Stimulated activated CD8-positive, alpha-beta memory T cell treated with anti-CD3 and anti-CD28 coated beads, Interleukin-4, amount 100 ng/mL, for 24 hours (primary cell): ENCODE measurements at places on chromosomes 12 and 14.

DNA sequence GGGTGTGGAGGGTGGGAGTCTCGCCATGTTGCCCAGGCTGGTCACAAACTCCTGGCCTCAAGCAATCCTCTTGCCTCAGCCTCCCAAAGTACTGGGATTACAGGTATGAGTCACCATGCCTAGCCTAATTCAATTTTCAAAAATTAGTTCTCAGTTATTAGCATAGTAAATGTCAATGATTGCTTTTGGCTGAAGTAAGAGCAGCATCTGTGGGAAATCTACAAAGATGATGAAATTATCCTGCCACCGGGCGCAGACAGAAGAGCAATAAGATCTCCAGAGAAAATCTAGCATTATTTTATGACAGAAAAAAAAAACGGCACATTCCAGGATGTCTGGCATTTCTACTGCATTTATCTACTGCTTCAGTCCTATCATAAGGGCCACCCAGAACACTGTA, 97.9 kb upstream of the DAAM1 start:
- DNase-seq: no peak

DNA sequence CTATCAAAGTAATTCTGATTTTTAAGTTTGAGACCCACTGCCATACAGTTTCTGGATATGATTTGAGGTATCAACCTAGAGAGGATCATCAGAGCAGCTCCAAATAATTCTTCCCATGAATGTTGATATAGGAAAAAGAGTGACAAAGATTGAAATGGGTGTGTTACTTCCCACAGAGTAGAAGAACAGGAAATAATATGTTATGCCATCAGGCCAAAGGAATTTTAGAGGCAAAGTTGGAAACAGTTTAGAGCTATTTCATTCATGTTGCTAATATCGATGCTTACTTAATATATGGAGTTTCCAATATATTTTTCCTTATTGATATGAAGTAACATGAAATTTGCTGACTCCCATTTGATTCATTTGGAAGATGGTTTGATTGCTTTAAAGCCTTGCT, 8.9 kb upstream of the MSRB3 start:
- DNase-seq: no peak

- no peak for DNase-seq
Measured at GRCh38 chr12:96255077-96255476, 60.9 kb downstream of the ELK3 start.

- no peak for DNase-seq
Measured at GRCh38 chr14:96581902-96582301, 79.7 kb downstream of the PAPOLA start.

DNA sequence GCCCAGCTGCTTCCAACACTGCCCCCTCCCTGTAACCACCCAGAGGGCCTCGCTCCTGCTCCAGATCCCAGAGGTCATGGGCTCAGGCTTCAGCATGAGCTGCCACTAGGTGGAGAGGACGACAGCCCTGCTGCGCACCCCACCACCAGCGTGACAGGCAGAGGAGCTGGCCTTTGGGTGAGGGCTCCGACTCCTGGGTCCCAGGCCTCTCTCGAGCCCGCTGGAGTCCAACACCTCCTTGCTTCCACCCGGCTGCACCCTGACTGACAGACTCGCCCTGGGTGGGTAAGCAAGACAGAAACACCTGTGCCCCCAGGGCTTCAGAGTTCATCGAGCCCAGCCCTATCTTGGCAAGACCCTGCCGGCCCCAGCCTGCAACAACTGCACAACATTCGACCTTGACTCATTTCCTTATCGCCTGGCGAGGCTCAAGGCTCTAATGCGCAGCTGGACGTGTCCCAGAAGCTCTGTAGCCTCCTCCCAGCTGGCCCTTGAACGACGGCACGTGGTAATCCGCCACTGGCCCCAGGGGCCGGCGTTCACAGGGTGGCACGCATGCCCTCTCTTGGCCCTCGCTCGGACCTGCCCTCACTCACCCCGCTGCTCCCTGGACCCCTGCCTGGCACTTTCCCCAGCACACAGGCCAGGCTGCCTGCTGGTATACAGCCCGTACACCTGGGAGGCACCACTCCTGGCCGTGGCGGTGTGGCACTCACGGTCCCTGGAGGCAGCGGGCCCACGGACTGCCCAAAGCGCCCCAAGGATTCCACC, 28.0 kb downstream of the VPS37B start:
- no peak for DNase-seq

DNA sequence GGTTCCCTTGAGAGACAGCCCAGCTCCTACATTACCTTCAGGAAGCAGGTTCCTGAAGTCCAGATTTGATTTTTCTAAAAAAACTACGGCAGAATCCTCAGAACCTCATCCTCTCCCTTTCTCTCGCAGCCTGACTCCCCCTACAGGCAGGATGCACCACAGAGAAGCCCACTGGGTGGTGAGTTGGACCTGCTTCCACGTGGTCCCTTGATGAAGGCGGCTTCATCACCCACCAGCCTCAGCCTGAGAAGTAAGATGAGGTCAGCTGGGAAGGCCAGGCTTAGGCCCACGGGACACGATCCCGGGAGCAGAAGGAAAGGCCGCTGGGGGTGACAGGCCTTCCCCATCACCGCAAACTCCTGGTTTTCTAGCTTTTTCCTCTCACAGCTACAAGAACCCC, 83.0 kb downstream of the ACTN1 start:
- DNase-seq: no peak

DNA sequence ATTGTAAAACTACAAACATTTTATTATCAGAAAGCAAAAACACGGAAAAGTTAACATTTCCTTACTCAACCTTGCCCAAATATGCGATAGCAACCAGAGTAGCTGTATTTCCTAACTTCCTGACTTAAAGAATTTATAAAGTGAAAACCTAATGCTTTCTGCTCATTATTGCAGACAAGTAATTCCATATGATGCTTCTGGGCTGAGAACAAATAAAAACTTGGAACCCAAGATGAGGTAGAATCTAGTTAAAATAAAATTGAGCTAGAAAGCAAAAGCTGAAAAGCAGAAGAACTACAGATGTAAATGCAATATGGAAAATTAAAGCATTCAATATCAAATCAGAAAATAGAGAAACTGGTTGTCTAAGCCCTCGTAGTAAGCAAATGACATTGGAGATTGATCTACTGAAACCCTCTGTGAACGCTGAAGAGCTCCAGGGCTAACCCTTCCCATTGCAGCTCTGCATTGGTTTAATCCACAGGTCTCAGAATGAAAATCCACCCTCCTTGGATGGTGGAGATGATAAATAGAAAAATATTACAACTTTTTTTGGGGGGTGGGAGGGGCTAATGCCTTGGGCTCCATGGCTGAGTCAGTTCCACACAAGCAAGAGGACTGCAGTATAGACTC, 40.7 kb downstream of the CORO1C start:
- no peak for DNase-seq

- no peak for DNase-seq
Measured at GRCh38 chr12:68483592-68484383, 126.9 kb upstream of the RAP1B start.

DNA sequence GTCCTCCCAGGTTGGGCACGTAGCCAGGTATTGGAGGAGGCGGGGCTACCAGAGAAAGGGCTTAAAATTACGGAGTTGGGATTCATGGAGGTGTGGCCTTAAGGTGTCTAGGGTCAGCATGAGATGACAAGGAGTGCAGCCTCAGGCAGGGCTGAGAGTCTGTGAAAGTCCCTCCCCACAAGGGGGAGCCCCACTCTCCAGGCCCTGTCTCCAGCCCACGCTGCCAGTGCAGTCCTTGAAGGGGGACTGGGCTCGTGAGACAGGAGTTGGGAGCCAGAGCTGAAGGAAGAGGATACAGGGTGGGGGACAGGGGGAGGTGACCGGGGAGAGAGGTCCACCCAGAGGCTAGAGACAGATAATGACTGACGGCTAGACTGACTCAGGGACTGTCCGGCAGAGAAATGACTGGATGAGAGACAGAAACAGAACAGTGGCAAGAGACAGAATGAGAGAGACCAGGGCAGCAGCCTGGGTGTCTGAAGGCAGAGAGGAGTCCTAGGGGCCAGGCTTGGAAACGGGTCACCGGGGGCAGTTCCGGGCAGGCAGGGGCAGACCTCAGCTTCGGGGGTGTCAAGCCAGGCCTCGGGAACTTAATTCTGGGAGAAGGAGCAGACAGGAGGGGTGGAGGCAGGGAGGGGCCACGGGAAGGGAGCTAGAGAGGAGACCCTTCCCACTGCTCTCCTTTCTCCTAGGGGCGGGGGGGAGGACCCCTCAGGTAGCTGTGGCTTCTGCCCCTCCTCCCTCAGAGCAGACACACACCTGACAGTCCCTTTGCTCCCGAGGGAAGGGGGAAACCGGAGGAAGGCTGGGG, 970 bp downstream of the CDH24 start:
- peak; percentile 39 for DNase-seq

GRCh38 chr12:91111366-91112325, at the start of gene LUM:
TSS of gene LUM (minus strand) at chr12:91111494. CDS start at chr12:91108979, 2,515 bp downstream.
- DNase-seq: no peak

DNA sequence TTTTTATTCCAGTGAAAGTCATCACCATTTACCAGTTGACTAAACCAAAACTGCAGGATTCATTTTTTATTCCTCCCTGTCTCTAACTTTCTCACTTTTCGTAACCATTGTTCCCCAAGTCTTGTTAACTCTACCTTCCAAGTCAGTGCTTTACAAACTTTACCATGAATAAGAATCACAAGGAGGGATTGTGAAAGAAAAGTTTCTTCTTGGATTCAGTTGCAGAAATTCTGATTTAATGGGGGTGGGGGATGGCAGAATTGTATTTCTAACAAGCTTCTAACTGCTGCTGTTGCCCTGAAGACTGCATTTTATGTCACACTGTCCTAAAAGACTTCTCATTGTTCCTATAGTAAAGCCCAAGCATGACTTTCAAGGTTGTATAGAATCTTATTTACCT, 5.0 kb upstream of the RAB21 start:
- no peak for DNase-seq

GRCh38 chr12:67968321-67968720, 20.9 kb upstream of the IFNG-AS1 start:
- no peak for DNase-seq

GRCh38 chr14:24086193-24086955, 7.7 kb upstream of the PCK2 start:
- DNase-seq: no peak

DNA sequence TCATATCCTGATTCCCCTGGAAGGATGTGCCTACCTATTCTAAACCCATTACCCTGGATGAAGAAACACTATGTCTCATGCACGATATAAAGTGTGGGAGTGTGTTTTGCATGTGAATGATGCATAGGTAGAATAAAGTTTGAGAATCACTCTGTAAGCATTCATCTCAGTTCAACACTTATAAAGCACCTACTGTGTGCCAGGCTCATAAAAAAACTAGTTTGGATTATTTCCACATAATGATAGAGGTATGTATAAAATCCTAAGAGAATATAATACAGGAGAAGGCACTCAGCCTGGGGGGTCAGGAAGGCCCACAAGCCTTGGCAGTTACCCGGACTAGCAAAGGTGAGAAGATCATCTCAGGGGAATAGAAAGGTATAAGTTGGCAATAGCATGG, 41.1 kb upstream of the BCL2L14 start:
- no peak for DNase-seq

GRCh38 chr14:105240811-105241576, 7.3 kb upstream of the BTBD6 start:
- DNase-seq: no peak

- DNase-seq: no peak
Measured at GRCh38 chr14:103007555-103007954, 49.8 kb downstream of the CDC42BPB start.

DNA sequence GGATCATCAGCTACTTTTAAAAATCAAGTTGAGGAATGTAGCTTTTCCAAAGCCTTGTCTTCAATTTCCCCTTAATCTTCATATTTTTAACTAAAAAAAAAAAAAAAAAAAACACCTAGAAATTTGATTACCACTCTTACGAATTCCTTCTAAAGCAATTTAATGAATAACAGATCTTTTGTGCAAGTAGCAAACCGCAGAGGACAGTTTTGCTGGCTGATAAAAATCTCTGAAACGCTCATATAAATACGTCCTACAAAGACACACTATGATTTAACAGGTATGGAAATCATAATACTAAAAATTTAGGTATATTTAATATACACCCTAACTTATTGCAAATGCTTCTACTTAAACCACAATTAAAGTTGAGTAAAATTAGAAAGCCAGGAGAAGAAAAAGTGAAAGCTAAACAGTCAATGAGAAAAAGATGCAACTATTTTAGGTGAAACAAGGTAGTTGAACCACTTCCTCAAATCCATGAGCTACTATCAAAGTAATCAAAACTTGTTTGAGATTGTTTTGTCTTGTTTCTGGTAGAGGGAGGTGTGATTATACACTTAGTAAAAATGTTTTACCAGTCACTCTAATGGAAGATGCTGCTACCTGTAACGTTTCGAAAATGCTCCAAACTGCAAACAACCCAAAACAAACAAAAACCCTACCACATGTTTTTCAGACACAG, 2.2 kb downstream of the PAWR start:
- DNase-seq: no peak

- no peak for DNase-seq
Measured at GRCh38 chr12:103877288-103877687, 36.3 kb upstream of the NT5DC3 start.

- no peak for DNase-seq
Measured at GRCh38 chr12:75526655-75527511, 15.5 kb upstream of the KRR1 start.

GRCh38 chr12:3651585-3652424, 101.1 kb downstream of the CRACR2A start:
- DNase-seq: no peak

DNA sequence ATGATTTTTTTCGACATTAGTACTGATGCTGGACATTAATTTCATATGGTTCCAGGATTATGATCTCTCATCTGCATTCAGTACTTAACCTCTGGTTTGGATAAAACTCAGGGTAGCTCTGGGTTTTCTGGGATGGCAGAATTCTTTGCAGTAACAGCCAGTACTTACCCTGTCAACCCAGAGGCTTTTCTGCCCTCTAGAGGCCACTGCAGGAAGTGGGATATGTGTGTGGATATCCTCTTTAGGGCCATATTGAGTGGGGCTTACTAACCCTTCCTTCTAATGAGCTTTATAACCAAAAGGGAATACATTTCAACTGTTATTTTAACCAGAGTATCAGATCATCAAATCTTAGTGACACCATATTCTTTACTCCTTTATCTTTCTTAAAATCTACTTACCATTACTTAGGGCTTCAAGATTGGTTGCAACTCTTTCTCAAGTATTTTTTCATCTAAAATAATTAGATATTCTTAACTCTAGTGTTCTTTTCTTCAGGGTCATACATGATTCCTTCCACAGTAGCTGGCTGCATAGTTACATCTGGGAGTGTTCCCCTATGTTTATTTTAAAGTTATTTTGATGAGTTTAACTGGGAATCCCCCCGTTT, 488.0 kb upstream of the STXBP6 start:
- DNase-seq: no peak

- no peak for DNase-seq
Measured at GRCh38 chr14:36723530-36723929, 61.9 kb downstream of the PAX9 start.

DNA sequence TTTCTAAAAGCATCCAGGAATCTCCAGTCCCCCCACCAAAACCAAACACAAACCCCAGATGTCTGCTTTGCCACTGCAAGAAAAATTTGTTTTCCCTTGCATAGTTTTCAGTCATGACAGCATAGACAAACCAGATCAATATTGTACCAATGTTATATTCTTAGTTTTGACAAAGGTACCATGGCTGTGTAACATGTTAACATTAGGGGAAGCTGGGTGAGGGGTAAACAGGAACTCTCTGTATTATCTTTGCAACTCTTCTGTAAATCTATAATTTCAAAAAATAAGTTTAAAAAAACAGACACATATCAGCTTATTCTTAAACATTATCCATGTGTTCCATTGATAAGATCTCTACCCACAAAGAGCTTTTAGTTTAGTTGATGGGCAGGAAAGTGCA, 44.4 kb upstream of the PWP1 start:
- DNase-seq: no peak

GRCh38 chr12:111971800-111972199, 41.2 kb downstream of the TMEM116 start:
- no peak for DNase-seq
